ENCODE measurements at places on chromosomes 3 and 15. TPM values are rescaled to one million over a fixed set of nuclear protein-coding genes. Genes with fewer than 3 reads are reported as not detected.

GALNT15 gene
- not detected for total RNA-seq

GPR176 gene
- 0.09 TPM for total RNA-seq

SCAANT1 gene
- 1.8 TPM for total RNA-seq

PIERCE2 gene
- not detected for total RNA-seq

CFAP100 gene
- total RNA-seq: not detected

PATL2 gene
- total RNA-seq: 55.2 TPM

PAQR5 gene
- total RNA-seq: not detected

IL16 gene
- total RNA-seq: 284 TPM

ENTPD3 gene
- not detected for total RNA-seq

TLR9 gene
- total RNA-seq: 2.0 TPM

DNA sequence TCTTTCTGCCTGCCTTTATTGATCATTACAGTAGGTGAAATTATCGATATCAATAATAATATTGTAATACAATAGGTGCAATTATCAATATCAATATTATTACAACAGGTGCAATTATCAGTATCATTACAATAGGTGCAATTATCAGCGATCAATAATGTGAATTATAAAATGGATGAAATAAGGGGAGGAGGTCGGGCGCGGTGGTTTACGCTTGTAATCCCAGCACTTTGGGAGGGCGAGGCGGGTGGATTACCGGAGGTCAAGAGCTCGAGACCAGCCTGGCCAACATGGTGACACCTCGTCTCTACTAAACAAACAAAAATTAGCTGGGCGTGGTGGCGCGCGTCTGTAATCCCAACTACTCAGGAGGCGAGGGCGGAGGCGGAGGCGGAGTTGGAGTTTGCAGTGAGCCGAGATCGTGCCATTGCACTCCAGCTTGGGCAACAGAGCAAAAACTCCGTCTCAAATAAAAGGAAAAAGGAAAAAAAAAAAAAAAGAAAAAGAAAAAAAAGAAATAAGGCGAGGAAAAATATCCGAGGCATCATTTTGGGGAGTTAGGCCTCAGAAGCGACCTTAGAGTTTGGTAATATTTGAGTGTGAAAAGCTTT lies 611 bp upstream of the BNIP2 start:
- H3K4me3 ChIP-seq: peak overlapping the region; percentile 93
- peak; percentile 72 for DNase-seq
- H3K27ac ChIP-seq: peak overlapping the region; percentile 95

DNA sequence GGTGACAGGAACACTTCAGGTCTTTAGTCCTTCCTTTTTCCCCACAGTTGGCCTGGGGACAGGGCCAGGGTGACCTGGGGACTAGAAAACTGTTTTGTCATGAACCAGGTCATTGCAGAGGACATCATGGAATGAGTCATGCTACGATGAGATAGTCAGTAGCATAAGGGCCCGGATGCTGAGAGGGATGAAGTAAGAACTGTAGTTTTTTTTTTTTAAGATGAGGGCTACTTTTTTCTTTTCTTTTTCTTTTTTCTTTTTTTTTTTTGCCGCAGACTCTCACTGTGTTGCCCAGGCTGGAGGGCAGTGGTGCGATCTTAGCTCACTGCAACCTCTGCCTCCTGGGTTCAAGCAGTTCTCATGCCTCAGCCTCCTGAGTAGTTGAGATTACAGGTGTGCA lies 8.0 kb downstream of the MAP2K5 start:
- DNase-seq: no peak
- H3K4me1 ChIP-seq: peaks cover 7% of the 10 kb centered on the region
- H3K4me3 ChIP-seq: no peak overlapping the region

- peaks cover 2% of the 10 kb centered on the region for H3K27me3 ChIP-seq
- no peak for DNase-seq
- H3K4me1 ChIP-seq: peaks cover 4% of the 10 kb centered on the region
- H3K27ac ChIP-seq: no peak overlapping the region
- H3K4me3 ChIP-seq: no peak overlapping the region
Measured at GRCh38 chr15:92523176-92523575, 129.5 kb downstream of the ST8SIA2 start.

DNA sequence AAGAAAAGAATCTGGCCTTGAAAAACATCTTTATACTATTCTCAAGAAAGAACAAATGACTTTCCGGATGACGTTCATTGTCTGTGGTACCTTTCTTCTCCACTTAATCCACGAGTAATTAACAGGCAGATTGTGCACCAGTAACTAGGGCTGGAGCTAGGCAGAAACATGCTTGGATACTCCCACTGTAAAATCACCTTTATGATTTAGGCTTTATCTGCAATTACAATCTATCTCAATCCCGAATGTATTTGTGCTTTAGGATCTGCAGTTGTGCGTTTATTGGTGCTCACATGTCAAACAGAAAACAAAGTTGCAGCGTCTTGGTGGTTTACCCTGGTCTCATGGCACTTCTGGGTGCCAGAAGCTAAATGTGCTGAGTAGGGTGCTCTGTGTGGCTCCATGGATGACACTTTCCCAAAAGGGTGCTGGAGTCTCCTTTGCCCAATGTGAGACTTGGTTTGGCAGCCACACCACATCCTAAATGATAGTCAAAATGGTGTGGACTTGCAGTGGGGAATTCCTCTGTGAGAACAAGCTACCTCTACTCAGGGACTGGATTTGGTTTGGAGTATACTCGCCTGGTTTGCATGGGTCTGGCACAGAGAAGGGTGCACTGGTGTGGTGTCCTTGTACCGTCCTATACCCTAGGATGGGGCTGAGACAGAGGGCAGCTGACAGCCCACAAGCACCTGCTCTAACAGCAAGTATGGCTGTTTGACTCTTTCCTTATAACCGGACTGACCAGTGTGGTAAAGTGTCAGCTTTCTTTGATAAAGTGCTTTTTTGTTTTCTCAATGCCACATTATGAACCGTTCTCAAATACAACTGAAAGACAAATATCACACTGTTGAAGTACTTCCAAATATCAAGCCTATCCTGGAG lies 7.7 kb downstream of the SERP1 start:
- H3K27ac ChIP-seq: no peak overlapping the region
- H3K4me1 ChIP-seq: peaks cover 14% of the 10 kb centered on the region
- no peak overlapping the region for H3K4me3 ChIP-seq
- H3K27me3 ChIP-seq: no peaks in the 10 kb centered on the region
- no peak for DNase-seq

DNA sequence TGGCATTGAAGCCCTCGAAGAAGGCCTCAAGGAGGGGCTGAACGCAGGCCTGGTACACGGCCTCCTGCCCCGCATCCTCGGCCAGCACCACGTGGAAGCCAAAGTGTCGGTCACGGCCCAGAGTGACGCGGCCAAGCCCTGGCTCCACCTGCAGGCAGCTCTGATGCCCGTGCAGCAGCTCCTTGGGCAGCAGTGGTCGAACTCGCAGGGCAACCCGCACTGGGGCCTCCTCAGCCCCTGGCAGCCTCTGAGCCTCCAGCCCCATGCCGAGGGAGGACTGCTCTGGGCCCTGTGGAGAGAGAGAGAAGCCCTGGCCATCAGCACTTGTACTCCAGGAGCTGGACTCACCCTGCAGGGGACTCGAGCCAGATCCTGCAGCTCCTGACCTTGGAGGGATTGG lies 2.6 kb downstream of the KIF7 start:
- H3K36me3 ChIP-seq: no peaks in the 10 kb centered on the region
- no peak overlapping the region for H3K4me3 ChIP-seq
- DNase-seq: no peak
- no peak overlapping the region for H3K27ac ChIP-seq
- peaks cover 14% of the 10 kb centered on the region for H3K4me1 ChIP-seq

GRCh38 chr3:102174312-102174712 lies 260.5 kb upstream of the ZPLD1 start:
- H3K4me1 ChIP-seq: no peaks in the 10 kb centered on the region
- no peak overlapping the region for H3K4me3 ChIP-seq
- peaks cover 4% of the 10 kb centered on the region for H3K27me3 ChIP-seq
- no peak for DNase-seq
- H3K36me3 ChIP-seq: peaks cover 3% of the 10 kb centered on the region
- no peak overlapping the region for H3K27ac ChIP-seq

GRCh38 chr3:59289831-59290230 lies 240.0 kb upstream of the CFAP20DC start:
- H3K4me1 ChIP-seq: peaks cover 17% of the 10 kb centered on the region
- no peaks in the 10 kb centered on the region for H3K36me3 ChIP-seq
- H3K4me3 ChIP-seq: no peak overlapping the region
- no peak overlapping the region for H3K27ac ChIP-seq
- H3K27me3 ChIP-seq: no peaks in the 10 kb centered on the region

GRCh38 chr3:112074616-112075497 lies 11.3 kb upstream of the C3orf52 start:
- peak; percentile 41 for DNase-seq
- H3K36me3 ChIP-seq: peaks cover 9% of the 10 kb centered on the region
- H3K27me3 ChIP-seq: no peaks in the 10 kb centered on the region
- H3K4me3 ChIP-seq: peak overlapping the region; percentile 44
- H3K27ac ChIP-seq: peak overlapping the region; percentile 68

DNA sequence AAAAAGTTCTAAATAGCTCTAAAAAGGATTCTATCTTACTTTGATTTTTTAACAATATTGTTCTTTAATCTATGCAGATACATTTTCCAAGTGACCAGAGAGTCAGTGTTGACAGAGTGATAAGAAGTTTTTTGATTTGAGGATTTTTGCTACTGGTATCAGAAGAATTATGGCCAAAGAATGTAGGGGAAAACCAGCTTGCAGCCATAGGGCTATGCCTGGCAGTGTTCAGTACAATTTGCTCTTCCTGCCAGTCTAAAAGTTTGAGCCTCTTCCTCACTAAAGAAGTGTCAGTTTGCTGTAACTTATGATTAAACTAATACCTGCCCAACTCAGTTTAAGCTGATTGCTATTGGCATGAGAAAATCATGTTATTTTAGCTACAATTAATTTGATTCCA lies 35.3 kb upstream of the FSIP1 start:
- no peak for DNase-seq
- H3K27ac ChIP-seq: no peak overlapping the region
- peaks cover 15% of the 10 kb centered on the region for H3K27me3 ChIP-seq

- peak; percentile 73 for DNase-seq
- H3K4me3 ChIP-seq: peak overlapping the region; percentile 92
- H3K27ac ChIP-seq: peak overlapping the region; percentile 94
Measured at GRCh38 chr15:24956111-24956838, 1.5 kb downstream of the SNRPN start.

- DNase-seq: no peak
- peaks cover 23% of the 10 kb centered on the region for H3K36me3 ChIP-seq
- H3K27ac ChIP-seq: peak overlapping the region; percentile 78
- no peak overlapping the region for H3K4me3 ChIP-seq
- H3K27me3 ChIP-seq: no peaks in the 10 kb centered on the region
Measured at GRCh38 chr3:184334470-184335158, 2.8 kb upstream of the FAM131A start.

- peak overlapping the region; percentile 67 for H3K27ac ChIP-seq
- H3K4me3 ChIP-seq: peak overlapping the region; percentile 64
- peaks cover 46% of the 10 kb centered on the region for H3K4me1 ChIP-seq
- peaks cover 4% of the 10 kb centered on the region for H3K36me3 ChIP-seq
Measured at GRCh38 chr15:84598250-84598649, 2.6 kb upstream of the ZSCAN2 start.

- no peaks in the 10 kb centered on the region for H3K27me3 ChIP-seq
- H3K4me1 ChIP-seq: peaks cover 10% of the 10 kb centered on the region
- no peak for DNase-seq
Measured at GRCh38 chr15:82111918-82112317, 66.1 kb upstream of the MEX3B start.

DNA sequence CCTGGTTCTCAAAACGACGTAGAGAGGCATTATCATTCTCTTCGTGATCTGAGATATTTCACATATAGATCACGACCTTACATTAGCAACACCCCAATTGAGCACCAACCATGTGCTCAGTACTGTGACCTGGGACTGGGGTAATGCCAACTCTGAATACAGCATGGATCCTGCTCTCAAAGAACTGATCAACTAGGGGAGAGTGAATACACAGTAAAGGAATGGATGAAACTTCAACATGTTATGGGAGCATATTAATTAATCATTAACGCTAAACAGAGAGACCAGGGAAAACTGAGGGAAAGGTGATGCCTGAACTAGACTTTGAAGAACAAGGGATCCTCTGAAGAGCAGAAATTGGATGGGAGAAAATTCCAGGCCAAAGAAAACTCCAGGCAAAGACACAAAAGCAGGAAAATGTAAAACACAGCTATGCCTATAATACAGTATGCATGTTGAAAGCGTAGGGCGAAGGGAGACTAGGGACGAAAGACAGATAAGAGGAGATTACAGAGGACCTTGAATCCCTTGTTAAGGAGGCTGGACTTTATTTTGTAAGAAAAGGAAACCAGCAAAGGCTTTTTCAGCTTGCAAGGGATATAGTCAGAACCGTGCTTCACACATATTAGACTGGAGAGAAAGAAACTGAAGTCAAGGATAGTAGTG lies 105.7 kb downstream of the ANO10 start:
- H3K27me3 ChIP-seq: no peaks in the 10 kb centered on the region
- H3K4me3 ChIP-seq: no peak overlapping the region
- H3K36me3 ChIP-seq: peaks cover 11% of the 10 kb centered on the region
- DNase-seq: no peak
- H3K4me1 ChIP-seq: no peaks in the 10 kb centered on the region

- no peaks in the 10 kb centered on the region for H3K27me3 ChIP-seq
- peaks cover 37% of the 10 kb centered on the region for H3K36me3 ChIP-seq
- no peak overlapping the region for H3K4me3 ChIP-seq
Measured at GRCh38 chr3:188254520-188255070, 100.6 kb downstream of the LPP start.

DNA sequence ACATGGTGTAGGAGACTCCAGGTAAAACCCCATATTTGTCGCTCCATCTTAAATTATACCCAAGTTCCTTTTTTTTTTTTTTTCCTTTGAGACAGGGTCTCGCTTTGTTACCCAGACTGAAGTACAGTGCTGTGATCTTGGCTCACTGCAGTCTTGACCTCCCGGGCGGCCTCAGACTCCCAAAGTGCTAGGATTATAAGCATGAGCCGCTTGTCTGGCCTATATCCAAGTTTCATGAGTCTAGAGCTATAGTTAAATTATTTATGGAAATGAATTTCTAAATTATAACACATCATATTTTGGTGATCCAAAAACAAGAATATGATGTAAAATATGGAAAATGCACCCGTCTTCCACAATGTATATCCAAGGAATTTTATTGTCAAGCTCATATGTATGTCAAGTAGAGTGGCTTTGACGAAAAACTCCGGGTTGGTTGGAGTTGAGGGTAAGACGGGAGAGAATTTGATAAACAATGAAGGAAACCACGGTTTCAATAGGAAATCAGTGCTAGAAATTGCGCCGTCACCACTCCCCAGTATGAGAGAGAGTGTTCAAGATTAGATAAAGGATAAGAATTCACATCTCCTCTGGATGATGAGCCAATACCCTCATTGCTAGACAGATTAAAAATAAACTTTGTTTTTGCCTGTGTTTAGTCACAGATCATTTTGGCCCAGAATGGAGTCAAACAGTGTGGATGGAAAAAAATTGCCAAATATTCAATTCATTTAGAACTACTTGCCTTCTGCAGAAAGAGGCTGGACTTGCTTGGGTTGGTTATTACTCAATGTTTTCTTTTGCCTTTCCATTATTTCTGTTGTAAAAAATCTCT lies 209.2 kb upstream of the NR2F2 start:
- DNase-seq: no peak
- H3K4me1 ChIP-seq: no peaks in the 10 kb centered on the region
- H3K27me3 ChIP-seq: peaks cover 2% of the 10 kb centered on the region
- no peak overlapping the region for H3K4me3 ChIP-seq

Measured in activated naive CD8-positive, alpha-beta T cell treated with anti-CD3 and anti-CD28 coated beads, Interleukin-2, amount 10 ng/mL, durations not matched to agents 7 days and 5 days (primary cell).